ENCODE measurements at places on chromosomes 12 and 14.

DNA sequence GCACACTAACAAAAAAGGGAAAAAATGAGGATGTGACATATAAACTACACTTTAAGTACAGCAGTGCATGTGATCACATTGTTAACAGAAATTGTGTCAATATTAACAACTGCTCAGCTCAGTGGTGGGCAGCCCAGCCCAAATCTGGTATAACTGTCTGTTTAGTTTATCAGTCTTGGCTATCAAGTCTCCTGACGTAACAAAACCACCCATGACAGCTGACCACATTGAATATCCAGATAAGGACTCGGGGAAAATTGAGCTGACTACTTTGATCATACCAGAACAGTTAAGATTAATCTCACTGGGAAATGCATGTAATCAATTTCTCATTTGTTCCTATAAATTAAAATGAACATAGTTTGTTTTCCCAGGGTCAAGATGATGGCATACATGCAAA is 396.6 kb downstream of the SNAPC1 start:
- DNase-seq, result no peak

- no peak for DNase-seq
Observed at GRCh38 chr14:73478684-73479083, 12.0 kb upstream of the RIOX1 start.

DNA sequence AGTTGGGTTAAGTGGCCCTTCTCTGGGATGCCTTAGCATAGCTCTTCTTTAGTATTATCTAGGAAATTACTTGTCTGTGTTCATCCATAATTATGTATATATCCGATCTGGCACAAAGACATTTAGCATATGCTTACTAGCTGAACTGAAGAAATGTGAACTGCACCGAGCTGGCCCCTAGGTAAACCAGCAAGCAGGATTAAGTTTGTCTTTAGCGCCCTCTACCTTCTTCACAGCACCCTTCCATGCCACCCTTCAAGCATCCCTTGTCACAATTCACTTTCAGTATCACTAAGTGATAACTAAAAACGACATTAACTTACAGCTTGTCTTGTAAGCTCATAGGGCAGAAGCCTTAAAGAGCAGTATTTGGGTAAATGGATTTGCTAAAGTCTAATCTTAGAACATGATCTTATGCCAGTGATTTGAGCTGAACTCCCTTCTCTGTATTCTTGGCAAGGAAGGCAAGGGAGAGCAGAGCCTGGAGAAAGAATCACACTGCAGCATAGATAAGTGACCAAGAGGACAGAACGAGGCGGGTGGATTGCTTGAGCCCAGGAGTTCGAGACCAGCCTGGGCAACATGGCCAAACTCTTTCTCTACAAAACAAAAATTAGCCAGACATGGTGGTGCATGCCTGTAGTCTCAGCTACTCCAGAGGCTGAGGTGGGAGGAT is 2.6 kb upstream of the HAL start:
- peak; percentile 26 for DNase-seq

DNA sequence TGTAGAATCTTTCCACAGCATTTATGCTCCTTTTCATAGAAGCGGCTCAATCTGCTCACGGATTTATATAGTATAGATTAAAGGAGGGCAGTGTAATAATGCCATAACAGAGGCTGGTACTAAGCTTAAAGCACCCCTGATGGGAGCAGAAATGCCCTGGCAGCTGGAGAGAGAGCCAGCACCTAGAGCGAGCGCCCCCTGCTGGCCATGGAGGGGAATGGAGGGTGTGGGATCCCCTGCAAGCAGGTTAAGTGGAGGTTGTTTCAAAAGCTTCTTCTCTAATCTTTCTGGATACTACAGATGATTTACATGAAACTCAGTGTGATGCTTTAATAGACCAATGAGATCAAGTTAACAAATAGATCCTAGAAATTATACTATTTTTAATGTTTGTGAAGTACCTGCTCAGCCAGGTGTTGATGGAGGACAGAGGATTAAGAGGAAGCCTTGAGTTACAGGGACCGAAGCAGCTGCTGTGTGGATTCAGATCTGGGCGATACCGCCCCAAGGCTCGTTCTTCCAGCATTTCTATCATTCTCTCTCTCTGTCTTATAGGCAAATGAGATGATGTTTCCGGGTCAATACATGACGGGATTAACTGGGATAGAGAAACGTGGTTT is 1519.3 kb upstream of the TMEM132C start:
- DNase-seq, result no peak

GRCh38 chr12:107336695-107337094 is 243.3 kb upstream of the CRY1 start:
- DNase-seq, result no peak

- DNase-seq, result no peak
Observed at GRCh38 chr12:27012982-27013255, 1.3 kb downstream of the TM7SF3 start.

DNA sequence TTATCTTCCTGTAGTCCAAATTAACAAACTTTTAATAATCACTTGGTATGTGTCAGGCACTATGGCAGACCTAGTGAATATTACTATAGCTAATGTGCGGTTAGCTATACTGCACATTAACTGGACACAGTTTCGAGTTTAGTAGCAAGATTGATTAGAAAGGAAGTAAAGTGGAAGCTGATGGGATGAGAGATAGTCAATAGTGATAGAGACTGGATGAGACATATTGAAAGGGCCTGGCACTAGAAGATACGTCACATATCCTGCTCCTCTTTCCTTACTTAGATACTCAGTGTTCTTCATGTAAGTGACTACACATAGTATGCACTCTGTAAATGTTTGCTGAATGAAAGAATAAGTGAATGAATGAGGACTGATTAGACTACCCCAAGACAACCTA is 5.5 kb downstream of the TBK1 start:
- no peak for DNase-seq

GRCh38 chr14:91466192-91466591 is 43.9 kb downstream of the PPP4R3A start:
- no peak for DNase-seq

DNA sequence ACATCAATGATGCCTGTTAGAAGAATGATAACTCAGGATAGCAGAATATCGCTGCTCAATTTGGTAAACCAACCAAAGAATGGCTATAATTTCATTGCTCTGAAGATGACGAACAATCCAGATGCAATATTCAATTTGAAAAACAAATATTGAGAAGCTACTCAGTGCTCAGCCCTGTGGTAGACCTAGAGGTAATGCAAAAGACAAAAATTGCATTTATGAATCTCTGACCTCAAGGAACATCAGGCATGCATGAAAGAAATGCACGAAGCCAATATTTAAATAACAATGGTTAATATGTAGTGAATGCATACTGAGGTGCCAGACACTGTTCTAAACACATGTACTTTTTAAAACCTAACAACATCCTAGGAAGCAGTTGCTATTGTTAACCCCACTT is 298.6 kb upstream of the TMTC1 start:
- DNase-seq, result no peak

DNA sequence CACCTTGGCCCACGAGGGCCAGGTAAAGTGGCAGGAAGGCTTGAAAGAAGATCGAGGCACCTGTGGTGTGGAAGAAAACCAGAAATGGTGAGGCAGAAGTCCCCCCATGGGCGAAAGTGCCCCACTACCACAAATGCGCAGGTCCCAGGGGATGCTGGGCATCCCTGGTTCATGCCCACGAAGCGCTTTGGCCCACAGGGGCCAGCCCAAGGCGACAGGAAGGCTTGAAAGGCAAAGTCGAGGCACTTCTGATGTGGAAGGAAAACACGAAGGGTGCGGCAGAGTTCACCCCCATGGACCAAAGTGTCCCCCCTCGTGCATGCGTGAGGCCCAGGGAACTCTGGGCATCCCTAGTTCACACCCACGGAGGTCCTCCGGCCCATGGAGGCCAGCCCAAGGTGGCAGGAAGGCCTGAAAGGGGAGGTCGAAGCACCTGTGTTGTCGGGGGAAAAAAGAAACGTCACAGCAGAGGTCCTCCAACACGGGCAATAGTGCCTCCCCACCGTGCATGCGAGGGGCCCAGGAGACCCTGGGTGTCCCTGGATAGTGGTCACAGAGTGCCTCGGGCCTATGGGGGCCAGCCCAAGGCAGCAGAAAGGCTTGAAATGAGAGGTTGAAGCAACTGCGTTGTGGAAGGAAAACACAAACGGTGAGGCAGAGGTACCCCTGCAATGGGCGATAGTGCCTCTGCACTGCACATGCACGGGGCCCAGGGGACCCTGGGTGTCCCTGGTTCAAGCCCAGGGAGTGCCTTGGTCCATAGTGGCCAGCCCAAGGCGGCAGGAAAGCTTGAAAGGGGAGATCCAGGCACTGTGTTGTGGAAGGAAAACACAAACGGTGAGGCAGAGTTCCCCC is 373.9 kb downstream of the ALG10 start:
- DNase-seq, result no peak

- no peak for DNase-seq
Observed at GRCh38 chr12:92459850-92460249, 242.9 kb upstream of the PLEKHG7 start.

DNA sequence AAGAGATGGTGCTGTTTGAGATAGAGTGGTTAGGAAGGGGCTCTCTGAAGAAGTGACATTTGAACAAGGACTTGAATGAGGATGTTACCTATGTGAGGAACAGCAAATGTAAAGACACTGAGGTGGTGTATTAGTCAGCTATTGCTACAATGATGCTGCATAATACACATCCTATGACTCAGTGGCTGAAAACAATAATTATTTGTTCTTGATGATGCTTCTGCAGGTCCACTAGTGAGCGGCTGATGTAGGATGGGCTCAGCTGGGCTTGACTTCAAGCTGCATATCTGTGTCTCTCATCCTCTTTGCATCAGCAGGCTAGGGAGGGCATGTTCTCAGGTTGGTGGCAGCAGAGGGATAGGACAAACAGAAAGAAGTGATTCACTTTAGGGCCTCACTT is 21.4 kb upstream of the CLMN start:
- no peak for DNase-seq

- DNase-seq, result no peak
Observed at GRCh38 chr12:117231750-117232149, 41.5 kb upstream of the FBXO21 start.

DNA sequence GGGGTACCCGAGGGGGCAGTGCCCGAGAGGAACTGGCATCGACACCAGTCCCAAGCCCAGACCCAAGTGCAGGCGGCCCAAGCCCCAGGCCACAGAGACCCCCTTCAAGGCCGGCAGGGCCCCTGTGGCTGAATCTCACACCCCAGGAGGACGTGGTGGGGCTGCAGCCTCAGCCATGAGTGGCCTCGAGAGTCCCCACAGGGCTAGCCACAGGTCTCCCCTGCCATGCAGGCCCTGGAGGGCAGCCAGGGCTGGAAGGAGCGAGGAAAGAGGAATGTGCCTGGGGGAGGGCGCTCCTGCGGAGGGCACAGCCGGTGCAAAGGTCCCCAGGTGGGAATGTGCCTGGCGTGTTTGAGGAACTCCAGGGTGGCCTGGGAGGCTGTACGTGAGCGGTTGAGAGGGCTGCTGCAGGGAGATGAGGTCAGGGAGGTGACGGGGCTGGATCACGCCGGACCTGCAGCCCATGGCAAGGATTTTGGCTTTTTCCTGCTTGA is 86.1 kb downstream of the NCOR2 start:
- no peak for DNase-seq

GRCh38 chr12:64544371-64545080 is 65.8 kb upstream of the RASSF3 start:
- DNase-seq, result no peak

DNA sequence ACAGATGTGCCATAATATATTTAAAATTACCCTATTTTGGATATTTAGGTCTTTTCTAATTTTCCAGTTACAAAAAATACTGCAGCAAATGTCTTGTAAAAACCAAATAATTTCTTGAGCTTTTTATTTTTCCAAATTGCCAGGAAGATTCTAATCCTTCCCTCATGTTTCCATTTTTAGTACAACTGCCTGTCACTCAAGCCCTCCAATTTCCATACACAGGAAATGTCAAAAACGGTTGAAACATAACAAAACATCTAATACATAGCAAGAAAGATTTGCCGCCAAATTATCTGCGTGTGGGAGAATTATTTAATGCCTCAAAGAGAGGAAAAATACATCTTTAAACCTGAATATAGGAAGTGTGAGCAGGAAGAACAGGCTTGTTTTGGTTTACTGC is 2.3 kb upstream of the FOXJ2 start:
- no peak for DNase-seq

DNA sequence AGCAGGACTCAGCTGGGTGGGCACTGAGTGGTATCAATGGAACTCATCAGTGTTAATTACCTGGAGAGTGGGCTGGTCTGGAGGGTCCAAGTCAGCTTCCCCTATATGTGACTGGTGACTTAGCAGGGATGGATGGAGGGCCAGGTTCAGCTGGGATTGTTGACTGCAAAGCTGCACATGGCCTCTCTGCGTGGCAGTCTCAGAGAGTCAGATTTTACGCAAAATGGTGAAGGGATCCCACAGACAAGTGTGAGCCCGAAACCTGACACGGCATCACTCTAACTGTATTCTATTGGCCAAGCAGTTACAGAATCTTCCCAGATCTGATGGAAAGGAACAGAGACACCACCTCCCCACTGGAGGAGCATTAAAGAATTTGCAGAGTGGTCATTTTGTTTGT is 716.0 kb upstream of the TBX3 start:
- DNase-seq, result no peak

GRCh38 chr12:120797677-120798642 is 72.3 kb downstream of the ACADS start:
- DNase-seq, result no peak

DNA sequence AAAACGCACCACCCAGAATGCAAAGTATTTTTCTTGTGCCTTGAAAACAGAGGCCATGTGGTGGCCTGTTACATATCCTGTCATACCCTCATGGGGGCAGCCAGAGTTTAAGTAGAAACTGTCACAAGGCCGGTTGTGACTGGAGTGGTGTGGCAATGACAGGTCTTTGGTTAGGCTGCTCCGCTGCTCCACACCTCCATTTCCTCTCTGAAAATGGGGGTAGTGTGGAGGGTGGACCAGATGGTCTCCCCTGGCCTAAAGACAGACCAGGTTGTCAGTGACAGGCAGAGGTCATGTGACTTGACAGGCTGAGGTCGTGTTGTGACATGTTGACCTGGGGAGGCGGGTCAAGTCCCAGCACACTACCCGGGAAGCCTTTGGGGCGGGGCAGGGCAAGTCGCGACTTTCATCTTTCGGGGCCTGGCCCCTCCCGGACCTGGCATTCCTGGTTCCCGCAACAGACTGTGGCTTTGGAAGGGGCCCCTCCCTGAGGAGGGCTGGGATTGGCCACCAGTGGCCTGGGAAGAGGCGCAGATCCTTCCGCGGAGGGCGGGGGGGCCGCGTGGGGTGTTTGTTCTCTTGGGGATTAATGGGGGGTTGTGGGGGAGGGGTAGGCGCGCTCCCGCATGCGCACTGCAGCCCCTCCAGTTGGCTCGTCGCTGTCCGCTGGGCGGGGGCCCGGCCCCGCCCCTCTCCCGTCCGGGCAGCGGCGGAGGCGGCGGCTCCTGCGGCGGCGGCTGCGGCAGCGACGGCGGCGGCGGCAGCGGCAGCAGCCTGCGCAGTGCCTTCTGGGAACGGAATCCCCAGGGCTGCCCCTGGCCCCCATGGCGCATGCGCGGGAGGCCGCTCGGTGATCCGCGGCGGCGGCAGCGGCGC is at the start of gene MBD6:
MBD6 (plus strand) TSS at position 814 of the 876 bp plus-strand sequence. CDS start 1,480 bp downstream, outside the sequence.
- DNase-seq, result peak; percentile 83
